ENCODE measurements at places on chromosomes 5 and 9.

DNA sequence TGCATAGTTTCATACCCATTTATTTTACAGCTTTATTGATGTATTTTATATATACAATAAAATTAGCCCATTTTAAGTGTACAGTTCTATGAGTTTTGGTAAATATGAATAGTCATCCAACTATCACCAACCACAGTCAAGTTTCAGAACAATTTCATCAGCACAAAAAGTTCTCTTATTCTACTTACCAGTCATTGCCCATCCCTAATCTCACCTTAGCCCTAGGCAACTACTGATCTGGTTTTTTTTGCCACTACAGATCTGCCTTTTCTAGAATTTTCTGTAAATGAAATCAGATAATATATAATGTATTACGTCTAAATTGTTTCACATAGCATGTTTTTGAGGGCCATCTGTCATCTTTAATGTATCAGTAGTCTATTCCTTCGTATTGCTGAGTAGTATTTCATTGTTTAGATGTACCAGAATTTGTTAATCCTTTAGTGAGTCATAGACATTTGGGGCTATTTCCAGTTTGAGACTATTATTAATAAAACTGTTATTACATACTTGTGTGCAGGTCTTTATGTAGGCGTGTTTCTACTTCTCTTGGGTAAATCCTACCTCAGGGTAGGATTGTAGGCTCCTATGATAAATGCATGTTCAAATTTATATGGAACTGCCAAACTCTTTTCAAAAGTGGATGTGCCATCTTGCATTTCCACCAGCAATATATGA, 198.5 kb upstream of the ADAMTSL1 start:
- DNase-seq: no peak

GRCh38 chr5:74075501-74076484, 449.8 kb downstream of the ARHGEF28 start:
- no peak for DNase-seq

GRCh38 chr5:109830955-109831502, 141.3 kb downstream of the MAN2A1 start:
- DNase-seq: no peak

GRCh38 chr9:108219664-108220063, 636.1 kb downstream of the ACTL7B start:
- no peak for DNase-seq
